ENCODE measurements at places on chromosomes 5 and 9. TPM values are rescaled to one million over a fixed set of nuclear protein-coding genes. Genes with fewer than 3 reads are reported as not detected.

The NR6A1 gene
- 3.3 TPM for total RNA-seq

The EGFLAM gene
- total RNA-seq, result 47.4 TPM

The OMD gene
- 56.2 TPM for total RNA-seq

The LYRM7 gene
- 7.8 TPM for total RNA-seq

The IFNA21 gene
- not detected for total RNA-seq

The TMC1 gene
- total RNA-seq, result not detected

The GPR151 gene
- total RNA-seq, result not detected

All from tibial nerve (tissue), 4 donors.